Osteoblast (primary cell): ENCODE measurements at places on chromosomes 4 and X. TPM values are rescaled to one million over a fixed set of nuclear protein-coding genes. Genes with fewer than 3 reads are reported as not detected.

GRCh38 chr4:84258905-84259830 is 239.9 kb downstream of the NKX6-1 start:
- no peak for DNase-seq

- peak; percentile 31 for DNase-seq
These were observed 86.4 kb upstream of the C4orf50 start for GRCh38 chr4:6104541-6105130.

DNA sequence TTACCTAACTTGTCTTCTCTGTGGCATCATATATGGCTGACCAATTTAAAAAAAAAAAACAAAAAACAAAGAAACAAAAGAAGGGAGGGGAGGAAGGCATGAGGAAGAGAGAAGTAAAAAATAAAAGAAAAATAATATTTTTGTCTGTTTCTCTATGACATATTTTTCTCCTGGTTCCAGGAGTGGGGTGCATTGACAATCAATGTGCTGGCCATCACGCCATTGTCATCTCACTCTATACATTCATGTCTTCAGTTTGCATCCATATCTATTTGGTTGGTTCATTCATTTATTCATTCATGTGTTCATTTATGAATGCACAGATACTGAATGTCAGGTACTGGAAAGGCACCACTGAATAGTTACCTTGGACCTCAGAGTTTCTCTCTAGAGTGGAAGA is 183.4 kb downstream of the DCHS2 start:
- no peak for DNase-seq

DNA sequence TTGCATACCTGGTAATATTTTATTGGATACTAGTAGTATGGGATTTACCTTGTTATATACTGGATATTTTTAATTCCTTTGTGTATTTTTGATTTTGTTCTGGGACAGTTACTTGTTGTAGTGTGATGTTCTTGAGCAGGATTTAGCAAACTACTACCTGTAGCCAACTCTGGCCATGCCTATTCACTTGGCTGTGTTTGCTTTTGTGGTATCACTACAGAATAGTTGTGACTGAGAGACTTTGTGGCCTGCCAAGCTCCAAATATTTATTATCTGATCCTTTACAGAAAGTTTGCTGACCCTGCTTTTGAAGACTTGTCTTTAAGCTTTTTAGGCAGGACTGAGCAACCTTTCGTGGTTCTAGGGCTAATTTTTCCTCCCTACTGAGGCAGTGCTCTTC is 17.8 kb downstream of the ZCCHC4 start:
- no peak for DNase-seq

DNA sequence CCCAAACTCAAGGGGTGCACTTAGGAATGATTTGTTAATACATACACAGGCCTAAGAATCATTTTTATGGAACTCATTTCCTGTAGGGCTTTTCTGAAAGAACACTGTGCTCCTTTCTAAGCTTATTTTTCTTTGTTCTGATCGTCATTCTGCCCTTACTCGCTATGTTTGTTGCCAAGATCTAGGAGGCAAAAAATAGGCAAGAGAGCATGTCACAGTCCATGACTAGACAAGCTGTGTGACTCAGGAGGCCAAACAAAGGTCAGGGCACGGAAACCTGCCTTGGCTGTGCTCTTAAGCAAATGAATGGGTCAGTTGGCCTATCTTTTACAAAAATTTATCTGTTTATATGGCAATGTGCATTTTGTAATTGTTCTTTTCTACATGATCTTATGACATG is 42.5 kb upstream of the C1GALT1C1 start:
- DNase-seq, result peak; percentile 47

- no peak for DNase-seq
These were observed 313.4 kb upstream of the BOD1L1 start for GRCh38 chr4:13940921-13941320.

GRCh38 chrX:39149761-39150160 is 348.5 kb downstream of the MID1IP1 start:
- no peak for DNase-seq

DNA sequence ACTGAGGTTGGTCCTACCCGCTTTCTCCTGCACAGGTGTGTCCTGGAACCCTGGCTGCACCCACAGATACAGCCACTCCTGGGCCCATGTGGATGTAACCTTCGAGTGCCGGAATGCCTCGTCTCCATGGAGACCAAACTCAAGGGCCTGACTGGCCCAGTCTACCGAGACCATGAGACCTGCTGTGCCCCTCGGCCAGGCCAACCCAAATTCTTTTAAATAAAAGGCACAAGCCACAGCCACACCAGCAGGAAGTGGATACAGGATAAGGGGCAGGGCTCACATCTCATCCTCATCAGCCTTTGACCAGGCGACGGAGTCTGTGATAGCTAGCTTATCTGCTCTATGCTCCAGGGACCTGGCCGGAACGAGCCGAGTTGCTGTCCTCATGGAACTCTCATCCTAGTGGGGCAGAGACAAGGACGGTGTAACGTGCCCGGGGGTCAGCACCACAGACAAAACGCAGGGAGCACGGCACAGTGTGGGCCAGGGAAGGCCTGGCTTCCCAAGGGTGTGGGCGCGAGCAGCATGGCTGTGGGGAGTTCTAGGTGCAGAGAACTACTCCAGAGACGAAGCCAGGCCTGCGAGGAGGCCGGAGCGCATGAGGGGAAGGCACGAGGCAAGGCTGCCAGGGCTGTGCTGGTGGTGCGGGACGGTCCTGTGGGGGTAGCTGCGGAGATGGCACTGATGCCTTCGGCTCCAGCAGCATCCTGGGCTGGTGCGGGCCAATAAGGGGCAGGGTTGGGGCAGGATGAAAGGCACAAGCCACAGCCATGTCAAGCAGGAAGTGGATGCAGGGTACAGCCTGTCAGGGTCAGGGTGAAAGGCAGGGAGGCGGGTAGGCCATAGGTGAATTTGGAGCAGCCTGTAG is 22.7 kb downstream of the NOP14 start:
- DNase-seq, result peak; percentile 69

DNA sequence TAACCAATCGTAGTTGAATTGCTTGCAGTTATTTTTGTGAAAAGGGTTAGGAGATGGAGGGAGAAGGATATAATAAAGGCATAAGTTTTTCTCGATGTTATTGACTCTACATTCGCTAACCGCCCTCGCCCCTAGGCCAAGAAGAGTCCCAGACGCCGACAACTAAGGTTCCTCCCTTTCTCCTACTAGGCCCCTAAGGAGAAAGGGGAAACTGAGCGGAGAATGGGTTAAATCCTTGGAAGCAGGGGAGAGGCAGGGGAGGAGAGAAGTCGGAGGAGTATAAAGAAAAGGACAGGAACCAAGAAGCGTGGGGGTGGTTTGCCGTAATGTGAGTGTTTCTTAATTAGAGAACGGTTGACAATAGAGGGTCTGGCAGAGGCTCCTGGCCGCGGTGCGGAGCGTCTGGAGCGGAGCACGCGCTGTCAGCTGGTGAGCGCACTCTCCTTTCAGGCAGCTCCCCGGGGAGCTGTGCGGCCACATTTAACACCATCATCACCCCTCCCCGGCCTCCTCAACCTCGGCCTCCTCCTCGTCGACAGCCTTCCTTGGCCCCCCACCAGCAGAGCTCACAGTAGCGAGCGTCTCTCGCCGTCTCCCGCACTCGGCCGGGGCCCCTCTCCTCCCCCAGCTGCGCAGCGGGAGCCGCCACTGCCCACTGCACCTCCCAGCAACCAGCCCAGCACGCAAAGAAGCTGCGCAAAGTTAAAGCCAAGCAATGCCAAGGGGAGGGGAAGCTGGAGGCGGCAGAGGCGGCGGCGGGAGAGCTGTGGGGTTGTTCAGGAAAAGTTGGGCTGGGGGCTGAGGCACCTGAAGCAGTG is 5.9 kb downstream of the ATOH1 start:
- no peak for DNase-seq

- DNase-seq, result no peak
These were observed 603 bp upstream of the SMS start for GRCh38 chrX:21939906-21940305.

- DNase-seq, result no peak
These were observed 203.6 kb downstream of the SPRY1 start for GRCh38 chr4:123599920-123600810.

DNA sequence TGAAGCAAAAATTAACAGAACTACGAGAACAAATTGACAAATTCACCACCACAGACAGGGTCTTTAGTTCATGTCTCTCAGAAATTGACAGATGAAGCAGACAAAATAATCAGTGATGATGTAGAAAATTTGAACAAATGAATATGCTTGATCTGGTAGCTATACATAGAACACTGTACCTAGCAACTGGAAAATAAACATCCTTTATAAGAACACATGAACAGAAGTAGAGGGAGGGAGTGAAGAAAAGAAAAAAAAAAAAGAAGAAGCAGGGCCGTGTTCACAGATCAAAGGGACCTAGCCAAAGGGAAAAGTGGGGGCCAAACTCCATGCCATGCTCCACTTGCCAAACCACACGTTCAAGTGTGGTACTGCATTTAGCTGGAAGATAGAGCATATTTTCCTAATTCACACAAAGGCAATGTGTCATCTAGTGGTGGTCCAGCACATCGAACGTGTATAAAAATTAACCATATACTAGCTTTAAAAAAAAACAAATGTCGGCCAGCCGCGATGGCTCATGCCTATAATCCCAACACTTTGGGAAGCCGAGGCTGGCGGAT is 5.6 kb upstream of the THOC2 start:
- DNase-seq, result peak; percentile 27

- DNase-seq, result no peak
These were observed 21.8 kb upstream of the JAKMIP1 start for GRCh38 chr4:6221851-6222760.

DNA sequence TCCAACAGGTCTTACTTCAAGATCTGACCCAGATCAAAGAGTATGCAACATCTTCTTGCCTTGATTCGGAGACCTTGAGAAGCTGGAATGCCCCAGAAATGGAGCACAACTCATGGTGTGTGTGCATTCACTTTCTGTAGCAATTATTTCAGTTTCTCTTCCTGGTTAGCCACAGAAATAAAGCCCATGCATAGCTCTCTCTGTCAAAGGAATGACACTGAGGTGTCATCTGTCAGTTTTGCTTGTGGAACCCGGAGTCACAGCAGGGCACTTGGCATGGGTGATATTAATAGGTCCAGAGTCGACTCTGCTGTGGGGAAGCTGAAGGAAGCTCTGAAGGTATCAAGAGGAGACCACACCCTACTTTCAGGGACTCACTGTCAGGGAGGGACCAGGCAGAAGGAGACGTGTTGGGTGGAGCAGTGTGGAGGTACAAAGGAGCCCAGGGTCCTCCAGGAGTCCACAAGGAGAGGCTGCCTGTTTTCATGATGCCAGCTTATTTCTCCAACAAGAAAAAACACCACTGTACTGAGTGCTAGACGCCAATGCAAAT is 10.7 kb downstream of the CLNK start:
- no peak for DNase-seq

GRCh38 chr4:104490096-104490769 is 4.5 kb downstream of the CXXC4 start:
- DNase-seq, result peak; percentile 60

DNA sequence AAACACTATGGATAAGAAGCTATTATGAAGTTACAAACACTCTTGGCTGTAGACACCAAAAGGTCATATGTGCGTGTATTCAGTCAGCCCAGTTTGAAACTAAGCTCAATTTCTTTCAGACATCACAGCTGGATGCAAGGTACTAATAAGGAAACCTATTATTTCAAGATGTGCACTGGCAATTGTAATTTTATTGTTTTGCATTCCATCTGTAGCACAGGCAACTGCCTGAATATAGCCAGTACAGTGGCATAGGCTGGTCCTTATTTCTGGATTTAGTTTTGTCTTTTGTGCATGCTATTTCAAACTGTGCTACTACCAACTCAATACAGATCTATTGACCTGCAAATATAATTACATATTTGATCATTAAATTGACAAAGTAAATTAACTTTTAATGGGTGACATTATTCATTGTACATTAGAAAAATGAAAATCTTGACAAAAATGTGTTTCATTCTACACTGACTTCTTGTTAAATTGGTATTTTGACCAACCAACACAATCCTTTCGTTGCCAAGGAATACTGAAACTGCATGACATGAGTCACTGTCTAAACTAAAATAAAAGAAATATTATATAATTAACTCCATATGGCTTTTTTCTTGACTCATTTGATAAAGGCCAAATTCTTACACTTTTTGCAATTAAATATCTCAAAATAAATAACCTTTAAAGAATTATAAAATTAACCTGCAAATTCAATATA is 594.3 kb upstream of the ADGRL3 start:
- DNase-seq, result no peak

DNA sequence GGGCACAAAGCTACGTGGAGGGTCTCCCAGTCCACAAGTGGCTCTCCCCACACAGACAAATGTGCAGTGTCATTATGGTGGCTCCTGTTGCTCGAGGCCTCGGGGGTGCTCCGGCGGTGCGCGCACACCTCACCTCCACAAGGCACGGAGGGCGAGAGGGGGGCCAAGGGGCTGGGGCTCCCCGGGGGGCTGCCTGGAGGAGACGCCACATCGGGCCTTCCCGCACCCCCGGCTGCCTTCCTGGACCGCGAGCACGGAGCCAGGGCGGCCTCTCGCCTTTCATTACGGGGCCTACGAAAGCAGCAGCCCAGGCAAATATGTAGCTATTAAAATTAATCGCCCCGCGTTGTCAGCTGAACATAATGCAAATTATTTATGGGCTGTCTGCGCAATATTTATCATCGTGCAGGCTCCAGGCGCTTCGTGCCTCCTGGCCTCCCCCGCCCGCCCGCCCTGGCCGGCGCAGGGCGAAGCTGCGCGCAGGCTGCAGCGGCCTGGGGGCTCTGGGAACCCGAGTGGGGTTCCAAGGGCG is 70.8 kb upstream of the BCOR start:
- DNase-seq, result peak; percentile 78

- DNase-seq, result no peak
These were observed 57.7 kb downstream of the SHROOM4 start for GRCh38 chrX:50756276-50756675.

GRCh38 chrX:455199-455598 is 68.5 kb upstream of the PPP2R3B start:
- DNase-seq, result no peak

- no peak for DNase-seq
These were observed 120.0 kb downstream of the ADGRL3 start for GRCh38 chr4:61320154-61320553.

- DNase-seq, result no peak
These were observed 80.5 kb downstream of the AR start for GRCh38 chrX:67624325-67624724.

DNA sequence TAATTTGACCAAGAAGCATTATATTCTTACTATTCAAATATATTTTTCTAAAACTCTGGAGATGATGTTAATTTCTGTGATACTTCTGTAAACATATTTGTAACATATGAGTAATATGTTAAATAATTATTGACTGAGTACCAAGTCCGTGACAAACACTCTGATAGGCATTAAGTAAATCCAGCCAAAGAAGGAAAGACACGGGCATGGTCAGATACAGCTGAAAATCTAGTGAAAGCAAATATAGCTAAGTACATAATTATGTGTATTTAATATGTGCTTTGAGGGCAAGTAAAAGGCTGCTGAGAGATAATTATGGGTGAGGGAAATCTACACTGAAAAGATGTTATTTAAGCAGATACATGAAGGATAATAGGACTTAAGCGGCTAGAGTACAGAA is 1263.6 kb upstream of the ADGRL3 start:
- DNase-seq, result no peak

- no peak for DNase-seq
These were observed 81.3 kb upstream of the TMEM33 start for GRCh38 chr4:41853973-41854372.

GRCh38 chr4:147596981-147597380 is 20.2 kb upstream of the TMEM184C start:
- no peak for DNase-seq

GRCh38 chr4:163618845-163619244 is 124.4 kb downstream of the TMA16 start:
- DNase-seq, result no peak

SHROOM2 gene
- 6.2 and 8.0 TPM in 2 replicates for total RNA-seq

ETDA gene
- total RNA-seq, result not detected in 2 replicates

KLHL13 gene
- 10.3 and 13.8 TPM in 2 replicates for total RNA-seq

TDO2 gene
- total RNA-seq, result 0.88 and 1.4 TPM in 2 replicates

UCHL1 gene
- total RNA-seq, result 258 and 348 TPM in 2 replicates

CYBB gene
- total RNA-seq, result 0.29 and 1.4 TPM in 2 replicates

ATP2B3 gene
- under 0.01 TPM in 1 of 2 replicates, not detected in the other for total RNA-seq

RIPPLY1 gene
- total RNA-seq, result not detected in 2 replicates
